ENCODE measurements at places on chromosomes 6 and 20.

DNA sequence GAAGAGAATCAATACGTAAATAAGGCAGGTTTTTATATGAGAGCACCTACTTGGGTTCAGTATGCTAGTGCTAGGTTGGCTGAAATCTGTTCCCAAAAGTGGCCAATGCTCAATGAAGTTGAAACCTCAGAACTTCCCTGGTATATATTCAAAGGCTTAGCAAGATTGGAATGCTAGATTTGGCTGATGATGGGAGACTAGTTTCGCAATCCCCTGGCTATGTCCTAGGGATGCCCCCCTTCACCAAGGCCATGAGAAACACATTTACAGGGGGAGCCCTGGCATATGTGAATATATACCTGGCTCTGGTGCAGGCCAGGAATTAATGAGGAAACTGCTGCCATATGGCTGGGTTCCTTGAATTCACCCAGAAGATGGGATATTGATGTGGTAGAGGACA lies 142.4 kb upstream of the C6orf118 start:
- DNase-seq: no peak

GRCh38 chr6:148868901-148869300 lies 122.1 kb downstream of the UST start:
- DNase-seq: no peak

GRCh38 chr6:63307581-63308246 lies 12.1 kb downstream of the LGSN start:
- no peak for DNase-seq

DNA sequence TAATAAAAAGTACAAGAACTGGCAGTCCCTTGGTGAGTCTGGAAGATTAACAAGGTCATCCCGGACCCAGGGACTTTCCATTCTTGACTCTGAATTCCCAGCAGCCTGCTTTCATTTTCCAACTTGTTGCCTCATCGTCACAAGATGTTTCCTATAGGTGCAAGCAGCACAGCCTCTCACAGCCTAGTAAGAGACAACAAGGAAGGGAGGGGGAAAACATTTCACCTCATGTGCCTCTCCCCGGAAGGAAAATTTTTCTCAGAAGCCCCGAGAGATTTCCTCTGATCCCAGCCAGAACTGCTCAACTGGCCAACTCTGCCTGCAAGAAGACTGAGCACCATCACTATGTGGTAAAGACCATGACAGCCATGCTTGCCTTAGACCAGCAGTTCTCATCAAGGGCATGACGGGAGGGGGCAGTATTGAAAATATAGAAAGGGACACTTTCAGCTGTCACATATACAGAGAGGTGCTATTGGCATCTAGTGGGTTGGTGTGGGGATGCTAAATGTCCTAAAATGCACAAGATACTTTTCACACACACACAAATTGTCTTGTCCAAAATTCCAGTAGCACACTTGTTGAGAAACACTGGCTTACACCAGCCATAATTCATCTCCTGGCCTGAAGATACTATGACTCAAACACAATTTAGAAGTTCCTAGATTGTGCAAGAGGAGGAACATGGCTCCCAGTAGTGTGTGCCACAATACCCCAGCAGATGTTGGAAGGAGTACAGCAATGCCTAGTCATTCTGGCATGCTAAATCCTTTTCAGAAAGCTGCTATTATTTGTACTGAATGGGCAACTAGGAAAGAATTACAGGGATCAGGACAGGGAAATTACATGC lies 10.8 kb upstream of the WTAP start:
- DNase-seq: no peak
